Right kidney (tissue), 9 donors: ENCODE measurements at places on chromosomes 12 and 14.

- no peak for DNase-seq
These were observed 743.5 kb downstream of the DIO2 start for GRCh38 chr14:79467835-79468234.

- no peak for DNase-seq
These were observed 10.3 kb upstream of the LRP1-AS start for GRCh38 chr12:57157588-57158173.

- DNase-seq: no peak
These were observed 413.6 kb downstream of the BTG1 start for GRCh38 chr12:91732086-91732485.

- no peak for DNase-seq
These were observed 174.7 kb upstream of the HIF1A start for GRCh38 chr14:61520576-61520975.
